ENCODE measurements at places on chromosomes 6 and 20.

DNA sequence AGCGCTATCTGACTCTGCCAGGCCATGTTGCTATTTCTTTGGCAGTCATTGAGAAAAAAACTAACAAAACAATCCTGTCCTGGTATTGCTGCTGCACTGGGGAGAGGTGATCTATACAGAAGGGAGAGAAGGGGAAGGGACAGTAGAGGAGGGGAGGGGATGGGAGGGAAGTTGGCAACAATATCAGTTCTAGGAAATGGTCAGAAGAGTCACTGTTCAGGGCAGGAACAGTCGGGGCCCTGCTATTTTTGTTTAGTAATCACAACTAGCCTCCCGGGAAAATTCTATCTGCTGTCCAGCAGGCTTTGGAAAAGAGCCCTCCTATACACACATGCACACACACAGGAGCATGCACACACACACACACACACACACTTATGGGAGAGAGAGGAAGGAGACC lies 142.3 kb upstream of the CARMIL1 start:
- no peak for DNase-seq

- DNase-seq, result no peak
Observed at GRCh38 chr6:116287689-116288282, 8.1 kb upstream of the TSPYL1 start.

DNA sequence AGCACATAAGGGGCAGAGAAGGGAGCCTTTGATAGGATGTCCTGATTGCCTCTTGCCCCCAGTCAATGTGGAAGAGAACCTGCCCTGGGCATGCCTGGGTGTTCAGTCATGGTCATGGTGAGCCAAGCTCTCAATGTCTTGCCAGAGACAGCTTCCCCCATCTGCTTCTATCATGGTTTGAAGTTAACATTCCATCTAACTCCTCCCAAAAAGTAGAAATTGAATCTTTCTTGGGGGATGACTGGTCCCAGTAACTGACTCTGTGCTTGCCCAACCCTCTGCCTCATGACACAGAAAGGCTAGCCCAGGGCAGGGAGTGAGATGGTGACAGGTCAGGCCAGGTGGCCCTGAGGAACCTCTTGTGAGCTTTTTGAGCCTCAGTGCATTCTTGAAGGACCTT lies 60.1 kb downstream of the ADTRP start:
- no peak for DNase-seq

DNA sequence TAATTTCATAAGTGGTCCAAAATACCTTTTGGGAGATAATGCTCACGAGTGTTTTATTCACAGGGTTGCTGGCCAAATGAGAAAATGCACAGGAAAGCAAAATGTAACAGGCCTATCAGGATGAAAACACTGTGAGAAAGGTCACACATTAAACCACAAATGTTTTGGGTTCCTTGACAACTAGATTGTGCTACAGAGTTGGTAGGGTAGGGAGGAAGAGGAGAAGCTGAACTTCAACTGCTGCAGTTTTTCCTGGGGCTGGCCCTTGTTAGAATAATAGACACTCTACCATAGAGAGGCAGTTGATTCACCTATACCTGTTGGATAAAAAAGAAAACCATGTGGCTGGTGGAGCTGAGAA lies 28.1 kb upstream of the PAQR8 start:
- no peak for DNase-seq

DNA sequence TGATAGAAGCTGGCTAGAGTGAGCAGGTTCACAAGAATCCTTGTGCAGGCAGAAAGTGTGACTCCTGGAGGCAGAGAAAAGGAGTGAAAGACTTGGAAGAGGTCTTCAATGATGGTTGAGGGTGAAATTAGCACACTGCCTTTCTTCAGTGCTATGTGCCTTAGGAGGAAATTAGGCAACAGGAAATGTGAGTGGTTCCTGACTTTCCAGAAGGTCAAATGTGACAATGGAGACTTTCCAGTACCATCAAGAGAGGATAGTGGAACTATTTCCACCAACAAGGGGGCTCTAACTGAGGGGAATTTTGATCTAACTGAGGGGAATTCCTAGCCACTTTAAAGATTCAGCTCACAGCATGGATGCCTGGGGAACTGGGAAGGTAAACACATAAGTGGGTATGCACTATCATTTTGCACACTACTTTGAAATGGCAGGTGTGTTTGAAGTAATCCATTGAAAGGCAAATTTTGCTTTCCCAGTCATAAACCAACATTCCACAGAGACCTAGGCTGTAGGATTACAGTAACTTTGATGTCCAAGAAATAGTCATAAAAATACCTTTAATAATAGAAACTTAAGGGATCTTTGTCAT lies 90.0 kb downstream of the PERP start:
- DNase-seq, result no peak

DNA sequence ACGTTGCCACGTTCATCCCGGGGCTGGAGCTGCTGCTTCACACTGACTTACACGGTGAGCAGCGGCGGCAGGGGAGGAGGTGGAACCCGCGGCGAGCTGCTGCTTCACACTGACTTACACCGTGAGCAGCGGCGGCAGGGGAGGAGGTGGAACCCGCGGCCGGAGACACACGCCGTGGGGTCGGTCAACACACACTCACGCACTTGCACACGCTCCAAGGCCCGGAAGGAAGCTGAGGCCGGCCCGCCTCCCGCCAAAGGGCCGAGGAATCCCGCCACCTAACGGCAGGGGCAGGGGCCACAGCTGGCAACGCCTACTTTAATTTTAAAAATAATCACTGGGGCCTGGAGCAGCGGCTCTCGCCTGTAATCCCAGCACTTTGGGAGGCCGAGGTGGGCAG lies 94.4 kb upstream of the FOXC1 start:
- DNase-seq, result no peak
